ENCODE measurements at places on chromosomes 6 and 20.

- no peak for DNase-seq
Measured at GRCh38 chr6:109808837-109809236, 117.7 kb downstream of the FIG4 start.

DNA sequence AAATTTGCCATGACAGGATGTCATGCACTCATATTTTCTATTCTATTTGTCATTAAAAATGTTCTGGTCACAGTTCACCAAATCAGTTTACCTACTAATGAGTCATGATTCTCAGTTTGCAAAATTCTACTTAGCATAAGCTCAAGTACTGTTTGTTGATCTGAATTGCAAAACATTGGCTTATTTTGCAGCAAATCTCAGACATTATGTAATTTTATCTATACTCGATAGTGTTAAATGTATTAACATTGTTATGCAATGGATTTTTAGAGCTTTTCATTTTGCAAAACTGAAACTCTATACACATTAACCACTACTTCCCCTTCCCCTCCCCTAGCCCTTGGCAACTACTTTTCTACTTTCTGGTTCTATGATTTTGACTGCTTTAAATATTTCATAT, 213.8 kb upstream of the ZFP64 start:
- no peak for DNase-seq

DNA sequence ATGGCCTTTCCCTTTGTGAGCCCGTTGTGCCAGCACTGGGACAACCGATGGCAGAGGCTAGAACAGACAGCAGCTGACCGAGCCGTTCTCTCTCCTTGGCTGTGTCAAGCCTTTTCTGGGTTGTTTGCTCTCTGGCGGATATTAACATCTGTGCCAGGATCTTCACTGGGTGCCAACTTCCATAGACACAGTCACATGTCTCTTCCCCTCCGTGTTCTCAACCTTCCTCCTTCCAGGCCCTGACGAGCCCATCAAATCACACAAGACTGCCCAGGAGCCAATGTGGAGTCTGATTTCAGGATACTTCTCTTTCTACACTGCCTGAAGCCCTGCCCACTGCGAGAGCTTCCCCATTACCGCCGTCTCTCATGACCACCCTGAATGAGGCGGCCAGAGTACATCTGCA, 111.0 kb upstream of the RALGAPA2 start:
- DNase-seq, result no peak

DNA sequence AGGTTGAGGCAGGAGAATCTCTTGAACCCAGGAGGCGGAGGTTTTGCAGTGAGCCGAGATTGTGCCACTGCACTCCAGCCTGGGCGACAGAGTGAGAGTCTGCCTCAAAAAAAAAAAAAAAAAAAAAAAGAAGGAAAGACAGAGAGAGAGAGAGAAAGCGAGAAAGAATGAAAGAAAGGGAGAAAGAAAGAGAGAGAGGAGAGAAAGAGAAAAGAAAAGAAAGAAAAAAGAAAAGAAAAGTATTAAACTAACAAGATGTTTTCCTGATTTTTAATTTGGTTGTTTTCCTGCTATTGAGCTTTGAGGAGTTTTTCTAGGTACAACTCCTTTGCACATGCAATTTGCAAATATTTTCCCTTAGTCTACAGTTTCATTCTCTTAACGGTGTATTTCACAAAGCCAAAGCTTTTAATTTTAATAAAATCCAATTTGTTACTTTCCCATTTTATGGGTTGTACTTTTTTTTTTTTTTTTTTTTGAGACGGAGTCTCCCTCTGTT, 10.8 kb upstream of the TRERF1 start:
- DNase-seq, result no peak

DNA sequence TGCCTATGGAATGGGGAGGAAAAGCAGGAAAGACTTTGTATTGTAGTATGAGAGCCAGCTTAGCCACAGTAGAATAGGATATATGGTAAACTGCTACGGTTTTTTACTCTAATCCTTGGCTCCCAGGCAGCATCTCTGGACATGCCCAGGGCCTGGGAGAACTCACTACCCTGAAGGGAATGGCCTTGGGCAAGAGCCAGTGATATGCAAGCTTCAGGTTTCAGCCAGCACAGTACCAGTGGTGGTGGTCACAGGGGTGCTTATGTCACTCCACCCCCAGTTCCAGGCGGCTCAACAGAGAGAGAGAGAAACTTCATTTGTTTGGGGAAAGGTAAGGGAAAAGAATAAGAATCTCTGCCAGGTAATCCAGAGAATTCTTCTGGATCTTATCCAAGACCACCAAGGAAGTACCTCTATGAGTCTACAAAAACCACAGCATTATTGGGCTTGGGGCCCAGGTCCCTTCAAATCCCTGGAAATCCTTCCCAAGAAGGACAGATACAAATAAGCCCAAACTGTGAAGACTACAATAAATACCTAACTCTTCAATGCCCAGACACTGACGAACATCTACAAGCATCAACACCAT, 121.2 kb downstream of the THBS2 start:
- DNase-seq, result no peak

- no peak for DNase-seq
Measured at GRCh38 chr20:45358282-45359068, 4.5 kb upstream of the SYS1 start.

GRCh38 chr6:56772737-56773184, 130.1 kb upstream of the DST start:
- DNase-seq, result no peak

- DNase-seq, result no peak
Measured at GRCh38 chr20:46073024-46073423, 16.7 kb downstream of the NCOA5 start.

DNA sequence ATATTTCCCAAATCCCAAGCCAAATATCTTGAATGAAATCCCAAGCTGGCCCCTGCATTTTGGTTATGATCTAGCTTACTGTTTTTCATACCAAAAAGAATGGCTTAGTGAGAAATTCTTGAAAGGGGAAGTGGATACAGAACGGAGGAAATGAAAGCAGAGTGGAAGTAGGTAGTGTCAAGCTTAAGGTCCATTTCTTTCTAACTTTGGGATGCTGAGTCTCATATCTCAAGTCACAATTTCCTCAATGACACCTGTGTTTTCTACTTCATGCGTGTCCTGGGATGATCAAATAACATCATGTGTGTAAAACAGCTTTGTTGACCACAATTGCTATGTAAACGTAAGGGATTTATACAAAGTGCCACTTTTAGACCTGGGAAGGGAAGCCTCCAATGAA, 238.8 kb upstream of the SLC35B3 start:
- no peak for DNase-seq

- DNase-seq, result no peak
Measured at GRCh38 chr20:61411743-61412142, 159.7 kb downstream of the CDH4 start.
